Common myeloid progenitor, CD34-positive (primary cell): ENCODE measurements at places on chromosomes 7 and 10.

DNA sequence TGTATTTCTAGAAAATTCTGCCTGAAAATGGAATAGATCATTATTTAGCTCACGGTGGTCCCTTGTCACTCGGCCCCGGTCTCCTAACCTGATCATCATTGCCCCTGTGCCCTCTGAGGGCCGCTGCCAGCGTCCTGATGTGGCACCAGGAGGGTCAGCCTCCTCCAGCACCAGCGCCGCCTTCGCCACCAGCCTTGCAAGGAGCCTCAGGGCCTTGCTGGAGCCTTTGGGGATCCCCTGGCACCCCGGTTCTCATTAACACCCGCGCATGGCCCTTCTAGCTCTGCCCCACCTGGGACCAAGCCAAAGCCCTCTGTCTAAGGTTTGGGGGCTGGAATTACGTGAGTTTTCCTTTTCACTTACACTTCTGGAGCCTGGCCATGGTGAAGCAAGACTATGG, 282.5 kb upstream of the ADARB2 start:
- no peak for DNase-seq

GRCh38 chr10:86970162-86970981, 2.1 kb downstream of the ADIRF start:
- DNase-seq, result peak; percentile 37

- peak; percentile 83 for DNase-seq
These were observed 18.4 kb downstream of the GIMAP5 start for GRCh38 chr7:150755473-150756099.

DNA sequence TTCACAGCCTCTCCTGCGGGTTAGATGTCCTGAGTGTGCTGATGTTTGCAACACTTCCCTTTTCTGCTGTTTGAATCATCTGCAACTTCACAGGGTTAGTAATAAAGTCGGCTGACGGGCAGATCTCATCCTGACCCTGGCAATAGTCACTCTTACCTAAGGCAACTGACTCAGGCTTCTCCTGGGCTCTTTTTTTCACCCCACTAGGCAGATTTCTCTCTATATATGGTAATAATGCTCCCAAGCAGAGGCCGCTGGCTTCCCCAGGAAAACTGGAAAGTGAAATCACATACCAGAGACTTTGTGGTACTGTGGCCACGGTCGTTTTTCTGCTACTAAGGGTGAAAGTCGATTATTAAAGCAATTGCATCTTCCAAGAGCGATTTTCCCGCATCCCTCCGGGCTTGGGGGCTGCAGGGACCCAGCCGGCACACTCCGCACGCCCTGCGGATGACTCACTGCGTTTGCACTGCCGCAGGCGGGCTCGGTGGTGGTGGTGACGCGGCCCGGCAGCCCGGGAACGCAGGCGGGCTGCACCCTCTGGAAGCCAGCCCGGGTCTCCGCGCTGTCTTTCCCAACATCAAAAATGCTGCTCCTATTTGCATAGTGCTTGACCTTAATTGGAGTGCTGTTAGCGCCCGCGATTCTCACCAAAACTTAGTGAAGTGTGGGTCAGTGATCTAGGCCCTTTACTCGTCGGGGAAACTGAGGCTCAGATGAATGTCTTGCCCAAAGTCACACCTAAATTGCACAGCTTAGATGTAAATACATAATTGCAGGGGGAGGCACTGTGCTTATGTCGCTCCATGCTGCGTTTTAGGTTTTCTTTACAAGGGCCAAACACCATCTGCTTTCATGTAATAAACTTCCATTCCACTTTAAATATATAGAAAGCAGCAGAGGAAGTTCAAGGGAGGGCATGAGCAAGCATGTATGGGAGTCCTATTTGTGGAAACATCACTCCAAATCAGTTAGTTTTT, 47.6 kb upstream of the ITGB1 start:
- DNase-seq, result peak; percentile 80

GRCh38 chr7:88597941-88598425, 161.5 kb upstream of the ZNF804B start:
- no peak for DNase-seq

GRCh38 chr7:97269741-97270140, 152.2 kb downstream of the SDHAF3 start:
- DNase-seq, result no peak

DNA sequence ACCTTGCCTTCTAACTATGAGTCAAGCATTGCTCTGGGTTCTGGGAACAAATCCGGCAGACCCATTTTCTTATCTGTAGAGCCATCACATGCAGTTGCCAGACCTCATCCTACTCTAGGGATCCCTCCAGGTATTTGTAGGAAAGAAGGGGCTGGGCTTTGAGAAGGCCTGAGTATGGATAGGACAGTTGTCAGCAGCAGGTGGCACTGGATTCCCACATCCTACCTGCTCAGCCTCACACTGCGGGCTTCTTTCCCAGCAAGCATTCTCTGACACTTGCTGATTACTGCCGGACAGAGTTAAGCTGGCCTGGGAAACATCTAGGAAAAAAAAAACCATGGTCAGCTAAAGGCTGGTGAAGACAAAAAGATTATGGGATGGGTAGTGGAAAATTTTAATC, 224.1 kb downstream of the CCSER2 start:
- no peak for DNase-seq

GRCh38 chr7:122364761-122365280, 60.3 kb upstream of the FEZF1 start:
- no peak for DNase-seq

GRCh38 chr7:88480896-88481295, 174.2 kb upstream of the STEAP4 start:
- DNase-seq, result no peak

DNA sequence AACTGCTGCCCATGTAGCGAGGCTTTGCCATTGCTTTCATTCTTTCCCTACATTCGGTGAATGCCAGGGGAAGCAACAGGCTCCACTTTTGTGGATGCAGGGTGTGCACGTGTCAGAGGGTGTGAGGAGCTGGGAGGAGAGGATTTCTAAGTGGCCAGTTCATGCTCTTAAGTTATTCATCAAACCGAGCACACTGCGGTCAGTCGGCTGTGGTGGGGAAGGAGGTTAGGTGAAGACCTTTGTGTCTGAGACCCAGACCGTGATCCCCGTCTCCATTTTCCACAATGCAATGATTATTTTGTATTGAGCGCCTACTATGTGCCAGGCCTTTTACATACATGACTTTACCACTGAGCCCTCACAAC, 438.6 kb upstream of the GALNT17 start:
- DNase-seq, result no peak

- no peak for DNase-seq
These were observed 34.3 kb downstream of the PLAC9 start for GRCh38 chr10:80166581-80167470.

GRCh38 chr10:17548162-17548561, 69.0 kb downstream of the HACD1 start:
- DNase-seq, result peak; percentile 37

- no peak for DNase-seq
These were observed 2.0 kb downstream of the ZSCAN25 start for GRCh38 chr7:99618726-99619125.

GRCh38 chr7:52475001-52475582, 560.3 kb upstream of the POM121L12 start:
- no peak for DNase-seq

DNA sequence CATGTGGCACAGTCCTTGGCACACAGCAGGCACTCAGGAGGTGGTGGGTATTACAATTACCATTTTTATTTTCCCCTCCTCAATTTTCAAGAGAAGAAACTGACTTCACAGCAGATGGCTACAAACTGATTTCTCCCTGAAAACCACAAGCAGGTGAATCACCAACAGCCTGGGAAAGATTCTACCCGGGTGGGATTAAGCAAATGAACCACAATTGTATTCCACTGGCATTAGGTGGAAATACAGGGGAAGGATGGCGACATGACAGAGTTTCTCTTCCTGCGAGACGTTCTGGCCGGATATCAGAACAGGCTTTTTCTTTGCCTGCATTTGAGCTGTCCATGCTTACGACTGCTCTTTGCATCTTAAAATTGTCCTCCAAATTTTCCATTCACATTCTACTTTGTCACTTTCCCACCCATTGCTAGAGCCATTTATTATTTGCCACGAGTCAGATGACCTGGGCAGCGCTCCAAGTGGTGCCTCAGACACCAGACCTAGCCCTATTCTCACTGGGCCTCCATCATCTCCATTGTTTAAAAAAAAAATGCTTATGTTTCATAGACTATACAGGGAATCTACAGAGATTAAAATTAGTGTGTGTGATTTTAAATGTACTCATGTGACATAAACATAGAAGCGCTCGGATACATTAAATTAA, 4.6 kb downstream of the DENND11 start:
- no peak for DNase-seq

- peak; percentile 13 for DNase-seq
These were observed 50.0 kb upstream of the ITGB8 start for GRCh38 chr7:20280475-20281351.

DNA sequence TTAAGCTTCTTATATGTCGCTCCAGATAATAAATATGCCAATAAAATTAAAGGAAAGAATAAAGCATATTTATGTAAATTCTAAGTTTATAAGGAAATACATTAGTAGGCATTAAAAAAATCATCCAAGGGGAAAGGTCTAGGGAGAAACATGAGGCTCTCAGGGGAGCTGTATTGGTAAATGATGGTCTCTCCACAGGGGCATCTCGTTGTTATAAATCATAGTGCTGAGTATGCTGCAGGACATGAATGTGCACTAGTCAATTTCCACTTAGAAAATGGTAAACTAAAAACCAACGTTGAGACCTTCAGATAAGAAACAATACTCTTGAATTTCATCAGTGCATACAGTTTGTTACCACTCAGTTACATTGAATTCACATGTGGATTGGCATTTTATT, 194.0 kb upstream of the AHR start:
- DNase-seq, result no peak

- peak; percentile 31 for DNase-seq
These were observed 176.0 kb upstream of the MYO3A start for GRCh38 chr10:25758041-25758457.

GRCh38 chr10:24428410-24428782, 219.5 kb downstream of the KIAA1217 start:
- no peak for DNase-seq
